ENCODE measurements at places on chromosomes 2 and 18.

DNA sequence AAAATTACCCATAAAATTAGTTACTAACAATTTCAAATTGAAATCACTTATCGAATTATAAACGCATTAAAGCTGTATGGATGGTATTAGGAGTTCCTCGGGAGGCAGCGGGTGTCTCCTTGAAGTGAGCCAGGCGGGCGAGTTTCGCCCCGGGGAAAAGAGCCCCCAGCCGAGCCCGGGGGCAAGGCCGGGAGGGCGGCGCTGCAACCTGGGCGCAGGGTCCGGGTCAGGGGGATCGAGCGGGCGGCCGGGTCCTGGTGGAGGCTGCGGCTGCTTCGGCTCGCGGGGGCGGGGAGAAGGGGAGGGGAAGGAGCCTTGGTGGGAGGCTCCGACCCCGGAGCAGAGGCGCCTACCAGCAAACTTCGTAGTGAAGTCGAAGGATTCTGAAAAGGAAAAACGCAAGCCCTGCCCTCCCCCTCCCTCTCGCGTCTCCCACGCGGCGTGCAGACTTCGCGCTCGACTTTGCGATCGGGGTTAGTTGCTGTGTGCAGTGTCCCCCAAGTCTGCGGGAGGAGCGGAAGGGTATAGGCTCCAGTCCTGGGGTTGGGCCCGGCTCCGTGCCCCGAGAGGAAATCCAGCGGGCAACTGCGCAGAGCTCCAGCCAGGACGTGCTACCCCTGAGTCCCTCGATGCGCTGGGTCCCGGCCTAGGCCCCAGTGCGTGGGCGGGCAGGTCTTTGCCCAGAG lies 140.8 kb downstream of the MEIS1 start:
- no peak for DNase-seq

GRCh38 chr2:236702657-236703372 lies 133.2 kb downstream of the ACKR3 start:
- no peak for DNase-seq

DNA sequence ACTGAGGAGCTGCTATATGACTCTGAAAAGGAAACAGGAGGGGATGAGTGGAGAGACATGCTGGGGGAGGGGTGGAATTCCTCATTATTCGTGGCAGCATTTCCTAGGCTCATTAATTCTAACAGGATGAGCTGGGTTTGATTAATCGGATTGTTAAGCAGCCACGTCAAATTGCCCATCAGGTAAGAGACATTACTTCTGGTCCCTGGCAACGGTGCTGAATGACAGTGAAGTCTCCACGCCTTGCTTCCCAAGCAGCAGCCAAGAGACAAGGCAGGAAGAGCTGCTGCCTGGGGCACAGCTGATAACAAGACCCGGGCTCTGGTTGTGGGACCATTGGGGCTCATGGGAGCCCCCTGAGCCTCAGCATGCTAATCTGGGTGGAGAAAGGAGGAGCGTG lies 86.6 kb downstream of the MARCHF4 start:
- no peak for DNase-seq

DNA sequence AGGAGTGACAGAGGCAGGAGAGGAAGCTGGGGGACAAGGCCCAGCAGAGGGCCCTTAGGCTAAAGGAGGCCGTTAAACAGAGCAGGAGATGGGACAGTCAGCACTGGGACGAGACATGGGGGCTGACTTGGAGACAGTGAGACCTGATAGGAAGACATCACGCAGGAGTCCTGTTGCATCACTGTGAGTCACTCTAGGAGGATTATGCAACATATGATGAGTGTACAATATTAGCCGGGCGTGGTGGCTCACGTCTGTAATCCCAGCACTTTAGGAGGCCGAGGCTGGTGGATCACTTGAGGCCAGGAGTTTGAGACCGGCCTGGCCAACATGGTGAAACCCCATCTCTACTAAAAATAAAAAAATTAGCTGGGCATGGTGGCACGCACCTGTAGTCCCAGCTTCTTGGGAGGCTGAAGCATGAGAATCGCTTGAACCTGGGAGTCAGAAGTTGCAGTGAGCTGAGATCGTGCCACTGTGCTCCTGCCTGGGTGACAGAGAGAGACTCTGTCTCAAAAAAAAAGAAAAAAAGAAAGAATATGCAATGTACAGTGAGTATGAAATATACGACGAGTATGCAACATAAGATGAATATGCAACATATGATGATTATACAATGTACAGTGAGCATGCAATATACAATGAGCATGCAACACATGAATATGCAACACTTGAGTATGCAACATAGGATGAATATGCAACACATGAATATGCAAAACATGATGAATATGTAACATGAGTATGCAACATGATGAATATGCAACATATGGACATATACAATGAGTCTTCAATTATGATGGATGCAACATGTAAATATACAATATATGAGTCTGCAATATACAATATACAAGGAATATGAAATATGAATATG lies 83.3 kb upstream of the ID2 start:
- no peak for DNase-seq

- DNase-seq = no peak
Observed at GRCh38 chr18:24761765-24762164, 301.3 kb downstream of the HRH4 start.

Data from cortex of kidney (tissue), 1 donor.